ENCODE measurements at places on chromosomes 16 and 17. TPM values are rescaled to one million over a fixed set of nuclear protein-coding genes. Genes with fewer than 3 reads are reported as not detected.

Gene VMO1
- 5.6 TPM for total RNA-seq

DNA sequence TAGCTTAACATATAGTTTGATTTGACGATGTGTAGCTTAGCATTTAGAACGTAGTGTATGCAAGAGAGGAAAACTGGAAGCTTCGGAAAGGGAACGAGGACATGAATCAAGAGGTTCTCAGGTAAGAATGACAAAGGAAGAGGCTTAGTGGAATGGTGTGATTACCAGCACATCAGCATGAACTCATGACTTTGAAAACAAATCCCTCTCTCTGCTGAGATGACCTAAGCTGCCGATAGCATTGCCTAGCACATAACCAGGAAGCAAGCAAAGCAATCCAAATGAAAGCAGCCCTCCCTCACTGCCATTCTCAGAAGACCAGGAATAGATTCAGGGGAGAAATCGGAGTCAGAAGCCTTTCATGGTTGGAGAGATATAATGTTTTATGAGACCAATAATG, 51.3 kb upstream of the CCL1 start:
- DNase-seq = no peak
- H3K4me3 ChIP-seq = no peak overlapping the region
- peaks cover 33% of the 10 kb centered on the region for H3K27me3 ChIP-seq

DNA sequence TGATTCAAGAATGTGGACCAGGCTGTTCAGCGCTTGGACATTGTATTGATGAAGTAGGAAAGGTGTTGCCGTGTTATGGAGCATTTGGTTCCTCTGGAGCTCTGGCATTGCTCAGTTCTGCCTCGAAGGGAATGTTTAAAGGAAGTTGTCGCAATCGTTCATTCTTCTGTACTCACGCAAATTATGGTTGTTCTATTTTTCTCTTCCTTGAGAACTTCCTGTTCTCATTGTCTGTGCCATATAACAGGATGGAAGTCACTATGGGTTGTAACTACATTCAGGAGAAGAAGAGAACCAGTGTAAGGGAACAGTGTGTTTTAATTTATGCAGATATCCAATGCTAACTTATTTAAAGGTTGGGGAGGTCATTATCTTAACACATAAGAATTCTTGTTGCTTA, 13.0 kb downstream of the PCTP start:
- H3K36me3 ChIP-seq = peaks cover 11% of the 10 kb centered on the region
- H3K4me3 ChIP-seq = no peak overlapping the region

Gene CCL8
- total RNA-seq = 1.5 TPM

- H3K4me1 ChIP-seq = no peaks in the 10 kb centered on the region
- no peaks in the 10 kb centered on the region for H3K36me3 ChIP-seq
- no peak overlapping the region for H3K27ac ChIP-seq
- H3K27me3 ChIP-seq = peaks cover 12% of the 10 kb centered on the region
- no peak for DNase-seq
- no peak overlapping the region for H3K4me3 ChIP-seq
These were observed 190.0 kb downstream of the FOXL1 start for GRCh38 chr16:86768228-86768791.

- H3K4me1 ChIP-seq = no peaks in the 10 kb centered on the region
- no peak overlapping the region for H3K27ac ChIP-seq
- no peaks in the 10 kb centered on the region for H3K36me3 ChIP-seq
- no peaks in the 10 kb centered on the region for H3K27me3 ChIP-seq
- H3K4me3 ChIP-seq = no peak overlapping the region
These were observed 34.9 kb upstream of the DHX40 start for GRCh38 chr17:59530531-59530930.

DNA sequence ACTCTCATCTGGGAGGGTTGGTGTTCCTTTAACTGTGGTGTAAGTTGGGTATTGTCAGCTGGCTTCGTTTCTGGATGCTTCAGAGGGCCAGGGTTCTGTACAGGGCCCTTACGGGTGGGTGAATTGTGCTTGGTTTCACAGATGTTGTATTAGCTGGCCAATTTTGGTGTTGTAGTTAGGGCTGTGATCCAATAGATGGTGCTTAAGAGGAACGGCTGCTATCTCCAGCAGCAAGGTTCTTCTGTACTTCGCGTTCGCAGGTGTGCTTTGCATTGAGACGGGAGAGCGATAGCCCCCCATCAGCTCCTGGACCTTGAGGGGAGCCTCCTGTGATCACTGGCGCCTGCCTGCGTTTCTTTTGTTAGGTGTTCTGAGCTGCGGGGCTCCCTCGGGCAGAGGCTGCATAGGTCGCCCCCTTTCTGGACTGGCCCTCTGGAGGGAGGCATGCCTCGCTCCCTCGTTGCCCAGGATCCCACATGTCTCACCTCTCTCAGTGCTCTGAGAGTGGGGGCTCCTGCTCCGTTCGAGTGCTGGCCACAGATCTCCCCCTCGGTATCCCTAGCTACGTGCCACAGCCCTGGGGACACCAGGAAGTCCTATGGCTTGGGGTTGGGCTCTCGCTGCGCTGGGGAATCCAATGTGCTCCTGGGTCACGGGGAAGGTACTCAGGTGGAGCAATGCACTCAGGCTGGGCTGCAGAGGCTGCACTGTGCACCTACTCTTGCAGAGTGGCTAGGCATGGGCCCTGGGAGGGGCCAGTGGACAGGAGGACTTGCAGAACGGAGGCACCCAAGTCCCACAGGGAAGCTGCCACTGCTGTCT, 837 bp upstream of the PRDM7 start:
- peak overlapping the region; percentile 47 for H3K4me3 ChIP-seq
- H3K27ac ChIP-seq = peak overlapping the region; percentile 63
- DNase-seq = no peak
- no peaks in the 10 kb centered on the region for H3K36me3 ChIP-seq
- H3K27me3 ChIP-seq = no peaks in the 10 kb centered on the region

GRCh38 chr16:7335991-7336634, 3.5 kb downstream of the RBFOX1 start:
- no peaks in the 10 kb centered on the region for H3K27me3 ChIP-seq
- no peak overlapping the region for H3K4me3 ChIP-seq
- no peak for DNase-seq
- no peaks in the 10 kb centered on the region for H3K36me3 ChIP-seq

DNA sequence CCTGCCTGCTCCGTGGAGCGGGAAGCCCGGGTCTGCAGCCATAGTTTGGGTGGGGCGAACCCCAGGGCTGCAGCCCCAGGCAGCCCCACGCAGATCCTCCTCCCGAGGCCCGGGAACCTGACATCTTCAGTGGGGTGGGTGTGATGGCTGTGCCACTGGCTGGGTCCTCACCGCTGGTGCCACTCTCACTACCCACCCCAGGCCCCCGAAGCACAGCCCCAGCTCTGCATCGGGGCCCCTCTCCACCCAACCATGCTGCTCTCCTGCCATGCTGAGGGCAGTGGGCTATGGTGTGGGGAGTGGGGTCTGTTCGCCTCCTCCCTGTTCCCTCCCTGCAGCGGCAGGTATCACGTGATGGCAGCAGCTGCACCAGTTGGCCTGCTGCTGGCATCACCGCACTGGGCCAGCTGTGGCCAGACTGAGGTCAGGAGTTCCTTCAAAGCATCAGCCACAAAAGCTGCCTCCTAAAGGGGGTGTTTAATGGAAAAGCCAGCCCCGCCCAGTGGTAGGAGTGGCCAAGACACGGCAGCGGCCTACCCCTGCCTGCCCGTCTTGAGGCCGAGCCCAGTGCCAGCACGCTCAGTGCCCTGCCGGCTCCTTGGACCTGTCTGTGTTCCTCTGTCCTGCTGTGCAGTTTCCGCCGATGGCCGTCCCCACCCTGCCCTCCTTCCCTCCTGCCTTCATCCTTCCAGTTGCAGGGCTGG, 10.8 kb downstream of the KCTD5 start:
- H3K4me1 ChIP-seq = peaks cover 20% of the 10 kb centered on the region
- peaks cover 26% of the 10 kb centered on the region for H3K36me3 ChIP-seq
- no peaks in the 10 kb centered on the region for H3K27me3 ChIP-seq
- peak overlapping the region; percentile 65 for H3K27ac ChIP-seq
- no peak for DNase-seq

GRCh38 chr16:49590166-49590871, 216.7 kb downstream of the C16orf78 start:
- no peak overlapping the region for H3K4me3 ChIP-seq
- H3K4me1 ChIP-seq = no peaks in the 10 kb centered on the region
- no peak for DNase-seq
- H3K27me3 ChIP-seq = no peaks in the 10 kb centered on the region
- no peaks in the 10 kb centered on the region for H3K36me3 ChIP-seq

- H3K4me3 ChIP-seq = no peak overlapping the region
- H3K27ac ChIP-seq = no peak overlapping the region
- no peak for DNase-seq
- H3K36me3 ChIP-seq = no peaks in the 10 kb centered on the region
These were observed 105.7 kb downstream of the IRX5 start for GRCh38 chr16:55036371-55036821.

Gene KCNH4
- 0.26 TPM for total RNA-seq

DNA sequence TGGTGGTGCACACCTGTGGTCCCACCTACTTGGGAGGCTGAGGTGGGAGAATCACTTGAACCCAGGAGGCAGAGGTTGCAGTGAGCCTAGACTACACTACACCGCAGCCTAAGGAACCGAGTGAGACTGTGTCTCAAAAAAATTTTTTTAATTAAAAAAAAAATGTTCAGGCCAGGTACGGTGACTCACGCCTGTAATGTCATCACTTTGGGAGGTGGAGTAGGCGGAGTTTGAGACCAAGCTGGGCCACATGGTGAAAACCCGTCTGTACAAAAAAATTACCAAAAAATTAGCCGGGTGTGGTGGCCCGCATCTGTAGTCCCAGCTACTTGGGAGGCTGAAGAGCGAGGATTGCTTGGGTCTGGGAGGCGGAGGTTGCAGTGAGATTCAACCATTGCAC, 3.6 kb upstream of the FAM222B start:
- no peak overlapping the region for H3K4me3 ChIP-seq
- no peaks in the 10 kb centered on the region for H3K36me3 ChIP-seq
- no peak for DNase-seq
- H3K4me1 ChIP-seq = peaks cover 4% of the 10 kb centered on the region
- no peaks in the 10 kb centered on the region for H3K27me3 ChIP-seq
- H3K27ac ChIP-seq = no peak overlapping the region

GRCh38 chr16:10037751-10038150, 144.5 kb downstream of the GRIN2A start:
- no peaks in the 10 kb centered on the region for H3K4me1 ChIP-seq
- no peaks in the 10 kb centered on the region for H3K36me3 ChIP-seq
- H3K27ac ChIP-seq = no peak overlapping the region
- DNase-seq = no peak

- no peaks in the 10 kb centered on the region for H3K4me1 ChIP-seq
- H3K27ac ChIP-seq = no peak overlapping the region
- no peak overlapping the region for H3K4me3 ChIP-seq
- peak; percentile 89 for DNase-seq
- H3K27me3 ChIP-seq = no peaks in the 10 kb centered on the region
These were observed 28.6 kb downstream of the SLC38A8 start for GRCh38 chr16:84013787-84014569.

- H3K36me3 ChIP-seq = no peaks in the 10 kb centered on the region
- peaks cover 28% of the 10 kb centered on the region for H3K4me1 ChIP-seq
- H3K4me3 ChIP-seq = peak overlapping the region; percentile 34
These were observed 3.4 kb upstream of the MAP1LC3B start for GRCh38 chr16:87388818-87389134.

DNA sequence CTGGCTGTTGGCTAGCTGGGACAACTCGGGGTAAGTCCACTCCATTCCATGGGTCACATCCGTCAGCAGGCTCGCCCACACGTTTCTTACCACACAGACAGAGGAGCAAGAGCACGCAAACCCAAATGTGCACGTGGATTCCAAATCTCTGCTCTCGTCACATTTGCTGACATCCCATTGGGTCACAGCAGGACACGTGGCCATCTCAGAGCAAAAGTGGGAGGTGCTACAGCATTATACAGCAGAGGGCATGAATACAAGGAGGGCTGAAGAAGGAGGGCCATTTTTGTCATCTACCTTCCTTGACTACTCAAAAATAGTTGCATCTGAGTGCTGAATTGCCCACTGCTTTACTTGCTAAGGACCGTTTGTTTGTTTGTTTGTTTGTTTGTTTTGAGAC, 84.7 kb downstream of the RBBP6 start:
- no peaks in the 10 kb centered on the region for H3K27me3 ChIP-seq
- H3K36me3 ChIP-seq = no peaks in the 10 kb centered on the region
- H3K4me1 ChIP-seq = no peaks in the 10 kb centered on the region
- H3K27ac ChIP-seq = no peak overlapping the region

All from upper lobe of right lung (tissue), 1 donor.